ENCODE measurements at places on chromosomes 12 and 14. TPM values are rescaled to one million over a fixed set of nuclear protein-coding genes. Genes with fewer than 3 reads are reported as not detected.
A peak's percentile ranks its signal among the peaks of the same experiment; 100 is the strongest.

ASIC1 gene
- total RNA-seq, result 6.3 TPM

FAM222A gene
- total RNA-seq, result 11.7 TPM

TPPP2 gene
- not detected for total RNA-seq

MYO1H gene
- total RNA-seq, result not detected

PTGDR gene
- not detected for total RNA-seq

LPAR5 gene
- total RNA-seq, result 4.3 TPM

BDKRB1 gene
- 0.69 TPM for total RNA-seq

SLC25A21 gene
- total RNA-seq, result 0.87 TPM

CLEC4A gene
- total RNA-seq, result not detected

ARHGEF25 gene
- total RNA-seq, result 18.1 TPM

C1S gene
- 2.1 TPM for total RNA-seq

- no peak for DNase-seq
Observed at GRCh38 chr12:29286081-29286790, 94.7 kb downstream of the ERGIC2 start.

DNA sequence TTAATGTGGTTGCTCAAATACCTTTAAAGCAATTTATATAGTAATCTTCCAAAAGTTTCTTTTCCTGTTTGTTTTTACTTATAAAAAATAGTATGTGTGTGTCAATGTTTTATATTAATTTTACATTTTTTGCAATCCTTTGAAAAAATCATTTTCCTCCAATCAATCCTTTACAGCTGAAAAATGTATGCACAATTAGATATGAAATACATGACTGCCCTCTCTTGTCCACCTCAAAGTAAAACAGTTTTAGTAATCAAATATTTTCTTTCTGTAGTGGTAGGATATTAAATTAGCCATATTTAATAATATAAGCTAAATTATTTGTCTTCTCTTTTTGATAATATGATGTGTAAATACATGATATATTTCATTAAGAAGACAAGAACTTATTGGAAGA, 269.9 kb downstream of the ADAMTS20 start:
- peak; percentile 58 for DNase-seq

- DNase-seq, result no peak
Observed at GRCh38 chr14:28020112-28020511, 746.5 kb upstream of the FOXG1 start.

DNA sequence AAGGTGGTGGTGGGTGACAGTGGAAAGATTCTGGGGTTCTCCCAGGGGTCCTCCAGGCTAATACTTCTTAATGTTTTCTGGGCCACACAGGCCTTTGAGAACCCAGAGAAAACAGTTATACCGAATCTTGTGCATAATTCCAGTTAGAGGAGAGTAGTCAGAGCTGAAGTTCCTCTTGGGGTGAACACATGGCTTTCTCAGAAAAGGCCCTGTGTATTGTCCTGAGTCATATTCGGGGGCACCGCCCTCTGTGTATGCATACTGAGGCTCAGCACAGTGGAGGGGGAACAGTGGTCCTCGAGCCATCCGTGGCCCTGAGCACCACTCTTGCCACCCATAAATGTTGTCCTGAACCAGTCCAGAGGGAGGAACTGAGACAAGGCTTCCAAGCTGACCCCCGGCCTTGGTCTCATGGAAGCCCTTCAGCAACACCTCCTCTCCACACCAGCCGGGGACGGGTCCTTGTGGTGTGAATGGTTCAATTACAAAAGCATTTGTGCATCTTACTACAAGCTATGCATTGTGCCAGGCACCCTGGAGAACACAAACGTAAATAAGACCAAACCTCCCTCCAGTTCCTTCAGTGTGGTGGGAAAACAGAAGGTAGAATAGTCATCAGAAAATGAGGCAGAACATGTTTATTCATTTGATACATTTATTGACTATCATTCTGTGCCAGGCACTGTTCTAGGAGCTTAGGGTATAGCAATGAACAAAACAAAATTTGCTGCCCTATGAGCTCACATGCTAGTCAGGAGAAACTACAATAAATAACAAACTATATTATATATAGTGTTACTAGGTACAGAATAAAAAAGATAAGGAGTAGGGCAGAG, 9.9 kb downstream of the DHRS2 start:
- no peak for DNase-seq

- DNase-seq, result no peak
Observed at GRCh38 chr12:75455839-75456238, 24.7 kb upstream of the GLIPR1 start.

GRCh38 chr12:132133952-132134652, 10.0 kb downstream of the DDX51 start:
- no peak for DNase-seq

GRCh38 chr14:43803076-43803689, 703.9 kb downstream of the FSCB start:
- peak; percentile 56 for DNase-seq

DNA sequence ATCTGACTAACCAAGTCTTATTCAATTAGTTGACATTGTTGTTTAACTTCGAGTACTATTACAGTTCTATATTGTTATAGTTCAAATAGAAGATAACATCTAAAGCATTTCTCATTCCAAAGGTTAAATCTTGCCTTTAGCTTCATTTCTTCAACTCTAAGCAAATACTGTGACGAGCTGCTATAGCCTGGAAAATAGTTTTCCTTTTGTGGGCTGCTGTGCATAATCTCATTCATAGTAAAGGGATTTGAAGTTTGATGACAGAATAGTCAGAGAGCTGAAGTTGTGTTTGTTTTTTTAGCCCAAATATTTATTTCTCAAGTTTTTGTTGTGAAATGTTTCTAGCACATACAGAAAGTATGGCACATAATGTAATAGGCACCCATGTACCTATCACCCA, 13.4 kb downstream of the PSEN1 start:
- no peak for DNase-seq

DNA sequence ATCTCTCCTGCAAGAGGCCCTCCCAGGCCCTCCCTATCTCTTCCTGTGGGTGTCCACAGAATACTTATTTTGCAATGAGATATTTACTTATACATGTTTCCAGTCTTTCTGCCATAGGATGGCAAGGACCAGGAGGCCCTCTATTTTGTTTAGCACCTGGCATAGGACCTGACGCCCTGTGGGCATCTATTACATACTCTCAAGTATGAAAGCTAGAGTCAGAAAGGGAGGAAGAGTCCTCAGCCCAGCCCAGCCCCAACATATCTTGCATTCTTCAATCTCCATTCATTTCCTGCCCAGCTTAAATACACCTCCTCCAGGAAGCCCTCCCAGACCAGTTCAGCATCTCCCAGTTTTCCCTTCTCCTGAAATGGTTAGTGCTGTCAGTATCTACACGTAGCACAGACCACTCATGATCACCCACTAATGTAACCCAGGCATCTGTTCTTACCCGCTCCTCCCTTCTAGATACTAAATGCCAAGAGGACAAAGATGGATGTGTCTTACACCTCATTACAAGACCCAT, 7.4 kb downstream of the FOXN4 start:
- DNase-seq, result no peak

DNA sequence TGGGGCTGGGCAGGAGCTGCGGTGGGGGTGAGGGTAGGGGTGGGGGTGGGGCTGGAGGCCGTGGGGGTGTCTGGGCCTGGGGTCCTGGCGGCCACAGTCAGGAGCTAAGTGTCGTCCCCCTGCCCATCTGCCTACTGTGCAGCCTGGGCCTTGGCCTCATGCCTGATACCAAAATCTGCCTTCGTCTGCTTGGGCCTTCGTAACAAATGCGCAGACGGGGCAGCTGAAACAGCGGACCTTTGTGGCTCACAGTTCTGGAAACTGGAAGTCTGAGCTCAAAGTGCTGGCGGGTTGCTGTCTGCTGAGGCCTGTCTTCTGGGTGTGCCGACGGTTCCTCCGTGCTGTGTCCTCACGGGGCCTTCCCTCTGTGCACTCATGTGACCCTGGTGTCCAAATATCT, 61.7 kb downstream of the KIF26A start:
- DNase-seq, result no peak

DNA sequence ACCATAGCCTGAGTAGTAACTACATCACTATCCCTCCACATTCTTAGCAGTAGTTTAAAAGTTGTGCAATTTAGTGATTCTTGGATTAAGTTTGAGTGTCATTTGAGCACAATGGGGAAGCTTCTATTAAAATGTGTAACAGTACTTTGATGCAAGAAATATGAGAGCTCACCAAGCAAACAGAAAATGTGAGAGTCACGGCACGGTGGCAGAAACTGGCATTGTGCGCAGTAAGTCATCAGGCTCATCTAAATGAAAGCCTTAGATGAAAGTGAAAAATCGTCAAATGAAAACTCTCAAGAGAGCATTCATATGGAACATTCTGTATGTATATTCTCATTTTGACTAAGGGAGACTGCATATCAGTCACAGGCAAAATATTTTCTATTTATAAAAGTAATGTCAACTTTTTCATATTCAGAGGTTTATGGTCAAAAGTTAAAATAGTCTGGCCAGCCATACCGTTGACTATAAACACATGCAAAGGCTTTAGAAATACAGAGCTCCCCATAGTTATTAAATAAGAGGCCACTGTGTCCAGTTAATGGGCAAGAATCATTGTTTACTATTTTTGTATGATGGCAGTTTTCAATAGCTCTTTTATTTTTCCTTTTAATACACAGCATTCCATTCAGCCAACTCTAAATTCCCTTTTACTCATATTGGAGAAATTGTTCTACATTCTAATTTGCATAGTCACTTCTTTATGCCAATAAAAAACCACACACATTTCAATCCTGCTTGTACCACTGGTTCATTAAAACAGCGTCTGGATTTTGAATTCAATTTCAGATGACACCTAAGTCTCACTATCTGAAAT, 167.9 kb downstream of the PRKD1 start:
- DNase-seq, result no peak

DNA sequence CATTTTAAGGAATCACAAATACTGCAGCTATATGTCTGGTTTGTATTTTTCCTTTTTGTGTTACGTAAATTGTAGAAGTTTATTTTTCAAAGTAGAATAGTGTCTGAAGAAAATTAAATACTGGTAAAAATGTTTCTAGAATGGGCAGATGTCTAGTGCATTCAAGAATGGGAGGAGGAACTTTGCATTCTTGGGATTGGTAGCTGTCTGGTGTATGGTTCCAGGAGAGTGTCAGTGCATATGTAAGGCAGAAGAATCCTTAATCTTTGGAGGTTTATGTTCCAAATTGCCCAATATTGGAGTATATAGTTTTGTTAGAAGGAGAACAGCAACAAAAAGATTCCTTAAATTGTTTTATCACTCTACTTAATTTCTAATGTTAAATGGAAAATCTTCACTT, 13.5 kb downstream of the PAPOLA start:
- DNase-seq, result no peak

DNA sequence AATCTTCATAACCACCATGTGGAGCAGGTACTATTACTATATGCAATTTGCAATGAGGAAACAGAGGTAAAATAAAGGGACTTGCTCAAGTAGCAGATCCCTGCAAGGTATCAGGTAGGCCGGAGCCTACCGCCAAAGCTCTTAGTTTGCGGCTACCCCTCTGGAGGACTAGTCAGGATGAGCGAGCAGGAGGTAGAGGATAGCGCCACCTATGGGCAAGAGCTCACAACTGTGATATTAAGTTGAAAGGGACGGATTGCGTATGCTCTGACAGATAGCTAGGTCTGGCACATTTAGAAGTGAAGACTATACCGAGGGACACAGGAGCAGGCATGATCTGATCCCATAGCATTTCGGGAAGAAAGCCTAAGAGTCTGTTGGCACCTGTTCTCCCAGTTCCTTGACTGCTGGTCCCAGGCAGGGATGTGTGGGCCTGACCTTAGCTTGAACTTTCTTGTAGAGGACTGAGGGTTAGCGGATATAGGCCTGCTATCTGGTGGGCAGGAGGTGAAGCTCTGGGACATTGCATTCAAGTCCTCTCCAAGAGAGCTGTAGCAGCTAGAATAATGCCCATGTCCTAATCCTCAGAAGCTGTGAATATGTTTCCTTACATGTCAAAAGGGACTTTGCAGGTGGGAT, 48.0 kb downstream of the SLC17A8 start:
- DNase-seq, result peak; percentile 51

DNA sequence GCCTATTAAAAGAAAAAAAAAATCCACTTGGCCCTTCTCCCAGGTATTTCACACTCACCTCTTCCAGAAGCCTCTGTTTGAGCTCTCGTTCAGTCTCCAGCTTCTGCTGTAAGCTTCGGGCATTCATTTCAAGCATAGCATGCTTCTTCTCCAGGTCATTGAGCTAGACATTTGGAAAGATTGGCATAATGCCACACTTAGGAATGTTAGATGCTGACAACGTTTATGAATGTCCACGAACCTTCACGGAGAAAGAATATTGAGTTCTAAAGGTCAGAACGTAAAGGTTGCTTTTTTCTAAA, 60.5 kb downstream of the PRKAB1 start:
- no peak for DNase-seq

DNA sequence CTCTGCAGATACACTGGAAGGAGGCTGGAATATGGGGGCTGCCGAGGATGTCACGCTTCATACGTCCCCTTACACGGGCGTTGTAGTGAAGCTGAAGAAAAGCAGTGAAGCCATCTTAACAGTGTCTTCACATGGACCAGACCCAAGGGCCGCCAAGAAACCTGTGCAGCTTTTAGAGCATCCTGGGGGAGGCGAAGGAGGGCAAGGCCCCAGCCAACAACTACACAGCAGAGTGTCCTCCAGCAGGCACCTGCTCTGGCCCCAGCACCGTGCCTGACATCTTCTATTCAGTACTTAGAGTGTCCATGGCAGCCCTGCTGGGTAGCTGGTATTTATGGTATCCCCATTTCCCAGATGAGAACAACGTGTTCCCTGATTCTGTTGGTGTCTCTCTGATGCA, 48.9 kb upstream of the RIN3 start:
- DNase-seq, result no peak

- DNase-seq, result no peak
Observed at GRCh38 chr12:92118826-92119536, 26.7 kb downstream of the BTG1 start.

- DNase-seq, result peak; percentile 57
Observed at GRCh38 chr12:76374386-76375020, 26.3 kb upstream of the BBS10 start.

GRCh38 chr14:100888789-100889315, 14.7 kb downstream of the RTL1 start:
- DNase-seq, result no peak

- DNase-seq, result no peak
Observed at GRCh38 chr12:46401662-46402061, 29.1 kb upstream of the SLC38A2 start.

DNA sequence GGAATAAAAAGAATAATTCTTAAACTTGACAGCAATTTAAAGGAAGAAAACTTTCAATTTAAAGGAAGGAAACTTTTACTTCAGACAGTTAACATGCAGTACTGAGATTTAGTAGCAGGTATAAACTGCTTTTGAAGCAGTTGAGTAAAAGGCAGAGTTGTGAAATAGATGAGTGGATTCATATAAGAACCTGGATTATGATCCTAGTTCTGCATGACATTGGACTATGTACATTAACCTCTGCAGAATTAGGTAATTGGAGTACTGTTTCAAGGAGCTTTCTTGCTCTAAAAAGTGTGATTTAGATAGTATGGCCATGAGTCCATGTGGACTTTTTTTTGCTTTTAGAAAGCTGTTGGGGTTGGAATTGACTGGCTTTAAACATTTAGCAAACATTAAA, 29.7 kb downstream of the ATP2A2 start:
- no peak for DNase-seq

GRCh38 chr14:85531587-85532373, 1.8 kb downstream of the FLRT2 start:
- DNase-seq, result no peak

All from PC-3 (cell line).